ENCODE measurements at places on chromosomes 4 and X.

GRCh38 chr4:16466581-16466980 is 240.3 kb upstream of the TAPT1 start:
- no peak for DNase-seq

- no peak for DNase-seq
Observed at GRCh38 chr4:143397335-143397734, 60.7 kb downstream of the GAB1 start.

- DNase-seq = no peak
Observed at GRCh38 chr4:96526625-96527024, 686.7 kb downstream of the PDHA2 start.

GRCh38 chr4:2096073-2096609 is 37.0 kb downstream of the NAT8L start:
- no peak for DNase-seq

DNA sequence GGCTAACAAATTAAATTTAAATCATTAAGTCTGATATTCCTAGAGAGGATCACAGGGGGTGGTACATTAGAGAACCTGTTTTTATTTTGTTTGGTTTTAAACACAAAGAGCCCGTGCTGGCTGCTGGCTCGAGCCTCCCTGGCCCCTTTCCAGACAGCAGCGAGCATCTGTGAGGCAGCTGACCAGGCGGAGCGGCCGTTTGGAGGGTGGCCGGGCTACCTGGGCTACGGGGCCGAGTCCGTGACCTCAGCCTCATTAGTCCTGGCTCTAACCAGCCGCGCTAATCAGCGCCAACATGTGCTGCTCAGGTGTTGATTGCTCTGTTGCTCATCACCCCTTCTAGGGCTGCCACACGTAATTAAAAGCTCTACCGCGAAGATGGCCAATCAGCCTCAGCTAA is 35.3 kb downstream of the DCTD start:
- DNase-seq = no peak

- DNase-seq = no peak
Observed at GRCh38 chr4:161336016-161336530, 827.7 kb downstream of the FSTL5 start.

GRCh38 chrX:46029777-46030176 is 515.4 kb downstream of the ZNF674 start:
- no peak for DNase-seq

DNA sequence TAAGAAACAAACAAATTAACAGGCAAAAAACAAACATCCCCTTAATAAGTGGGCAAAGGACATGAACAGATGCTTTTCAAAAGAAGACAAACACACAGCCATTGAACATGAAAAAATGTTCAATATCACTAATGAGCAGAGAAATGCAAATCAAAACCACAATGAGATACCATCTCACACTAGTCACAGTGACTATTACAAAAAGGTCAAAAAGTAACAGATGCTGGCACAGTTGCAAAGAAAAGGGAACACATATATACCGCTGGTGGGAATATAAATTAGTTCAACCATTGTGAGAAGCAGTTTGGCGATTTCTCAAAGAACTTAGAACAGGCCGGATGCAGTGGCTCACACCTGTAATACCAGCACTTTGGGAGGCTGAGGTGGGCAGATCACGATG is 146.1 kb upstream of the NEIL3 start:
- DNase-seq = no peak

- no peak for DNase-seq
Observed at GRCh38 chrX:107626916-107627315, 1.4 kb upstream of the PRPS1 start.

- DNase-seq = no peak
Observed at GRCh38 chrX:27600686-27601085, 10.5 kb downstream of the DCAF8L2 start.

GRCh38 chr4:66974665-66975064 is 570.6 kb downstream of the CENPC start:
- DNase-seq = no peak

- DNase-seq = peak; percentile 28
Observed at GRCh38 chr4:2817701-2818350, 24.9 kb downstream of the SH3BP2 start.

DNA sequence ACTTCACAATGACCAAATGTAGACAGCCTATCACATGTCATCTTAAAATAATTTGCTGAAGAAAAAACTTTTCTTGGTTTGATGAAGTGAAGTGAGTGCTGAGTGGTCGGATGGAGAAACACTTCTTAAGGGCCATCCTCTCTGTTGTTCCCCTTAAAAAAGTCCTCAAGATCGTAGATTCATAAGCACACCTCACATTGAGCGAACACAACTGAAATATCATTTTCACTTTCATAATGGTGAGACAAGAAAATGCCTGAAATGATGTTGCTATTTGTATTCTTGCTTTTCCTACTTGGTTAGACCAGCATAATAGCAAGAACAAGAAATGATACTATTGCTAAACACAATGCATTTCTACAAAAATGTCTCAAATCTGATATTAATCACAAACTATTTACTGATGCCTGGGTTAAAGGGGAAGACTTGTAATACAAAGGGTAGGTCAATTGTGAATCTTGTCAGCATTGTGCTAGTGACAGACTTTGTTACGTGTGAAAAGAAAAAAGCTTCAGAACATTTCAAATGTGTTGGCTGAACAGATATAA is 305.6 kb upstream of the NR3C2 start:
- no peak for DNase-seq
